ENCODE measurements at places on chromosomes 12 and 14.

- no peak for DNase-seq
Observed at GRCh38 chr14:94494085-94494484, 15.2 kb downstream of the SERPINA12 start.

- DNase-seq = no peak
Observed at GRCh38 chr14:74346341-74346740, 1.9 kb upstream of the VRTN start.

- DNase-seq = peak; percentile 8
Observed at GRCh38 chr14:99393059-99393655, 87.5 kb downstream of the SETD3 start.

DNA sequence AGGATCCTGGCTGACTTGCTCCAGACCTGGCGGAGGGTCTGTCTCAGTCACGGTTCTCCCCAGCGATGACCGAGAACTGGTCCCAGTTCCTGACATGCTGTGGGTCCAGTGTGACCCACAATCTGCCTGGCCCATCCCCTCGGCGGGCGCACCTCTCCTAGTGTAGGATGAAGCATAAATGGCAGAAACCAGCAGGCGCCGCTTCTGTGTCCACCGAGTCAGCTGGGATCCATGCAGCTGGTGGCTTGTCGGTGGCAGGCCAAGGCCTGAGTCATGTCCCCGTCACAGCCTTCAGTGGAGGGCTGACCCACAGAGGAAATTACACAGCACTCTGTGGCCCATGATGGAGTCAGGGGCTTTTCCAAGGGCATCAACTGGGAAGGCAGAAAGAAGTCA, 38.5 kb downstream of the NFKBIA start:
- peak; percentile 66 for DNase-seq

DNA sequence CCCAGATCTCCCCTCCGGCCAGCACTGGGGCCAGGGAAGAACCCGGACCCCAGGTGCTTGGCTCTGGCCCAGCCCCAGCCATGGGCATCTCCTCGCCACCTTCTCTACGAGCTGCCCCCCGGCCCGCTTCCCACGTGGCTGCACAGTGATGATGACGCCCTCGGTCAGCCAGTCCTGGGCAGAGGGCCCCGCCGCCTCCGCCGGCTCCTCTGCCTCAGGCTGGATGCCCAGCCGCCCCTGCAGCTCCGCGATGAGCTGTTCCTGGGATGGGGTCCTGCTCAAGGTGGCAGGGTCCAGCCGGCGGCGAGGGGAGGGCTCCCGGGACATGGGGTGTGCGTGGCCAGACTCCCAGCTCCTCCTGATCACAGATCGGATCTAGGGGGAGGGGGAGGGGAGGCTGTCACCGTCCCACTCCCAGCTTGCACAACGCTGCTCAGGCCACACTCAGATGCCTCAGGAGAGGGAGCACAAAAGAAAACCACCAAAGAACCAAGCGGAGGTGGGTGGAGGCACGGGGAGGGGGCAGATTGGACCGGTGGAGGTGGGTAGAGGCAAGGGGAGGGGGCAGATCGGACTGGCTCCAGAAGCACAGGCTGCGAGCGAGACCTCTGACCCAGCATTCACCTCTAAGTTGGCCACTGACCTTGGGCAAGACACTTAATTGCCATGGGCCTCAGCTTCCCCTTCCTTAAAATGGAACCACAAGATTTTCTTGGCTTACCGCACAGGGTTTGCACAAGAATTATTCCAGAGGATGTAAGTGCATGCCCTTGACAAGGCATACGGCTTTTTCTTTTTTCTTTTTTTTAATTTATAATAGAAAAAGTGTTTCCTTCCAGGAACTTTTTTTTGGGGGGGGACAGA, 16.1 kb upstream of the RPLP0 start:
- peak; percentile 76 for DNase-seq

GRCh38 chr12:132942611-132943010, 13.5 kb downstream of the ZNF605 start:
- no peak for DNase-seq

- no peak for DNase-seq
Observed at GRCh38 chr12:105329926-105330282, 587 bp upstream of the C12orf75 start.

- peak; percentile 21 for DNase-seq
Observed at GRCh38 chr12:78229591-78230101, 399.0 kb downstream of the NAV3 start.

DNA sequence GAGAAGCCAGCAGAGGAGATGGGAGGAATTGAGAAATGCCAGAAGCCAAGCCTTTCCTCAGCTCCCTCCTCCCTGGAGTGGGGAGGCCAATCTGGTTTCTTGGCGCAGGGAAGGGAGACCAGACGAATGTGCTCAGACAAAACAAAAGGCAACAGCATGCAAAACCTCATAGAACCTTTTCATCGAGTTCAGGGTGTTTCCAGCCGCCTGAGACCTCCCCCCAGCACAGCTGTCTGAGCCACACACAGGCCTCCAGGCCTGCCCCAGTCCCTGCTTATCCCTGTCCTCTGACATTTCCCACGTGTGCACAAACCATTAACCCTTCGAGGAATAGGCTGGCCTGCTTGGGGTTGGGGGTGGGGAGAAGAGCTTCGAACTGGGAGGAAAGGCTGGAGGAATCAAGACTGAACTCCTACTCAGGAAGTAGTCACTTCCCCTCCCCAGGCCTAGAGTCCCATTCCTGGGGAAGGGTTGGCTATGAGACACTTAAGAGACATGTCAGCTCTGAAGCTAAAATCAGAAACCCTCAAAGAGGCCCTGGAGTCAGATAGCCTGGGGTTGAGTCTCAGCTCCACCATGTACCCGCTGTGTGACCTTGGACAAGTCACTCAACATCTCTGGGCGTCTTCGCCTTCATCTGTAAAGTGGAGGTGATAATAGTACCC, 10.7 kb downstream of the TBX3 start:
- DNase-seq = no peak

GRCh38 chr12:3491938-3492792, 1.2 kb downstream of the PRMT8 start:
- DNase-seq = peak; percentile 14

DNA sequence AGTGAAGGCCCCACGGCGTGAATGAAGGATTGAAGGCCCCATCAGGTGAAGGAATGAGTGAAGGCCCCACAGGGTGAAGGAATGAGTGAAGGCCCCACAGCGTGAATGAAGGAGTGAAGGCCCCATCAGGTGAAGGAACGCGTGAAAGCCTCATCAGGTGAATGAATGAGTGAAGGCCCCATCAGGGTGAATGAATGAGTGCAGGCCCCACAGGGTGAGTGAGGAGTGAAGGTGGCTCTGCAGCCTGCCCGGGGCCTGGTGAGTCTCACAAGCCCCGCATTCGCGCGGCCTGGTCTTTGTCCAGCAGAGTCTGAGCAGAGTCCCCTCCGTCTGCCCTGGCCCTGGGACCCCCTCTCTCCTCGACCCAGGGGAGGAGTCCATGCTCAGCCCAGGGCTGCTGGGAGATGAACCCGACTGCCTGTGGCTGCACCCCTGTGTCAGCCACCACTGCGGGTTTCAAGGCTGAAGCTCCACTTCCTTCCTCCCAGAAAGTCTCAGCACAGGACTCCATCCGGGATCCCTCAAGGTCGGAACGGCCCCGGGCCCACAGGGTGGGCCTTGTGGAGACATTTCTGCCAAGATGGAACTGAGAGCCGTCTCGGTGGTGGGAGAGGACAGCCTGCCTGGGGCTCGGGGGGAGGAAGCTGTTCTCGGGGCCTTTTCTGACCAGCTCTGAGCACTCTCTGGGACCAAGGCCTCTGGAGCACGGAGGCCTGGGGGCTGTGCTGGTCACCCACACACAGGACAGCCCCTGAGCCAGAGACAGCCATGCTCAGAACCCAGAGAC, 37.4 kb upstream of the TMEM179 start:
- DNase-seq = no peak

DNA sequence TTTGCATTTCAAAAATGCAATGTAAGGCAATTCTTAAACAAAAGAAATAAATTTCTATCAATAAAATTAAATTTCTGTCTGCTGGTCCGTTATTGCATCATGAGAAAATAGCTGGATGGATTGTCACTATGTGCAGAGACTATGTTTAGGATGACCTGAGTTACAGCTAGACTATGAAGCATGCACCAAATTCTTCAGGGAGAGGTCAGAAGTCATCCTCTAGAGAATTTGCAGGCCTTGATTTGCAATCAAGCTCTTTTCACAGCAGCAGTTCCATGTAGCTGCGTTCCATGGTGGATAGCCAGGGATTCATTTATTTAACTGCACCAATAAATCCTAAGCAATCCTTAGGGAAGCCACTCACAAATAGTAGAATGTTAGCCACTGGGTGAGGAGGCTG, 253.7 kb downstream of the MSRB3 start:
- DNase-seq = no peak

DNA sequence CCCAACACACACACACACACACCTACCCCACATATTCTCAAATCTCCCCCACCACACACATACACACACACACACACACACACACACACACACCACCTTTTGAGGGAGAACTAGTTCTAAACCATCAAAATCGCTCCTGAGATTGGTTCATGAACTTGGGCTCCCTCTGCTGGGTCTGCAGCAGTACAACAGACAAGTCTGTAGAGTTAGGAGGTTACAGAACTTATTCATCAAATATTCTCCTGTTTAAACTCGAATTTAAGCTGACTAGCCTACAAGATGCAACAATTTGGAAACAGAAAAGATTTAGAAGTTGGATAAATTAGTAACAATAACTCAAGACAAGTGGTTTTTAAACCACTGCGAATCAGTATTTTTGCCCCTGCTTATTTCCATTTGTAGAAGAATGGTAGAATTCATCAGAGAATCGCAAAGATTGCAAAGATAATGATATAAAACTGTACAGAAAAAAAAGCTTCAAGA, 136.4 kb upstream of the USP15 start:
- peak; percentile 64 for DNase-seq

- DNase-seq = no peak
Observed at GRCh38 chr12:49744363-49744885, 3.1 kb downstream of the TMBIM6 start.

DNA sequence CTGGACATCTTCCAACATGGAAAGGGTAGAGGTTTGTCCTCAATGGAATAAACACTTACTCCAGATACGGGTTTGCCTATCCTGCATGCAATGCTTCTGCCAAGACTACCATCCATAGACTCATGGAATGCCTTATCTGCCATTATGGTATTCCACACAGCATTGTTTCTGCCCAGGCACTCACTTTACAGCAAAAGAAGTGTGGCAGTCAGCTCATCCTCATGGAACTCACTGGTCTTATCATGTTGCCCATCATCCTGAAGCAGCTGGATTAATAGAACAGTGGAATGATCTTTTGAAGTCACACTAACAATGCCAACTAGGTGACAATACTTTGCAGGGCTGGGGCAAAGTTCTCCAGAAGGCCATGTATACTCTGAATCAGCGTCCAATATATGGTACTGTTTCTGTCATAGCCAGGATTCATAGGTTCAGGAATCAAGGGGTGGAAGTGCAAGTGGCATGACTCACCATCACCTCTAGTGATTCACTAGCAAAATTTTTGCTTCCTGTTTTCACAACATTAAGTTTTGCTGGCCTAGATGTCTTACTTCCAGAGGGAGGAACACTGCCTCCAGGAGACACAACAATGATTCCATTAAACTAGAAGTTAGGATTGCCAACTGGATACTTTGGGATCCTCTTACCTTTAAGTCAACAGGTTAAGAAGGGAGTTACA, 140.4 kb downstream of the SLC35F4 start:
- DNase-seq = no peak

DNA sequence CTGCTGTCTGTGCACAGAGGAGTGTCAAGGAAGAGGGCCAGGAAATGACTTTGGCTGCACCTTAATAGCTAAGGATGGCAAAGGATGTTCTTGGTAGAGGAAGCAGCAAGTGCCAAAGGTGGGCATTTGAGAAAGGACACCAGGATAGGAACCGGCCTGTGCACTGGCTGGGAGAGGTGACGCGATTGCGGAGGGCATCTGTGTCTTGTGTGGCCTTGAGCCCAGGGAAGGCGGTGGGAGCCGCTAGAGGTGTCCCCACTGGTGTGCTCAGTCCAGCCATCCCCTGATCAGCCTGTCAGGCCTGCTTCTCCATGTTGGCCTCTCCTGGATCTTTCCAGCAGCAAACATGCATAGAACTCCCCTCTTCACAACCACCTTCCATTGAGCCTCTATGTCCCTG, 30.2 kb downstream of the PAPLN start:
- no peak for DNase-seq

- no peak for DNase-seq
Observed at GRCh38 chr12:45458854-45459807, 243.2 kb downstream of the ANO6 start.

GRCh38 chr12:39946361-39947280, 159.3 kb downstream of the SLC2A13 start:
- DNase-seq = no peak

- DNase-seq = no peak
Observed at GRCh38 chr14:64566651-64567122, 16.9 kb downstream of the PPP1R36 start.

DNA sequence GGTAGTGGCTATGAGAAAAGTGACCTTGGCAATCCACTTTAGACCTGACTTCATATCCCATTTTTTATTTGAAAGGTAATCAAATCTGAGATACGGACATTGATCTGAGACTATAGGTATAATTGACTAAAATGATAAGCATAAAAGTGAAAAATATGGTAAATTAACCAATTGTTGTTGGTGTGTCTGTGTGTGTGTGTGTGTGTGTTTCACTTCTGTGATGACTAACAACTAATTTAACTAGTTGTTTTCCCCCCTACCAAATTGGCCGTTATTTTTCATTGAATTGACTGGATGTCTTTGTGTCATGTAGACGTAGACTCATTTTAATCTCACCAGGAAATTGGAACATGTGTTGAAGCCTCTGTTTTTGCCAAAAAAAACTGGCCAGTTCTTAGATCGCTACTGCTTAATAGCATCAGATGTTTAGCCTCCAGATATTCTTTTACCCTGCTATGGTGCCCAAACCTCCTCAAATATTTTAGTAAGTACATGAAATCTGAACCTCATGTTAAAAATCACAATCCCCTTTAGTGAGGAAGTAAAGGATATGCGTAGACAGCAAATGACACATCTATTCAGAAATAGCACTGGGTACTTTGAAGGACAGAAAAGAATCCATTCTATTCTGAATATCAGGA, 395.0 kb downstream of the EGLN3 start:
- DNase-seq = no peak

DNA sequence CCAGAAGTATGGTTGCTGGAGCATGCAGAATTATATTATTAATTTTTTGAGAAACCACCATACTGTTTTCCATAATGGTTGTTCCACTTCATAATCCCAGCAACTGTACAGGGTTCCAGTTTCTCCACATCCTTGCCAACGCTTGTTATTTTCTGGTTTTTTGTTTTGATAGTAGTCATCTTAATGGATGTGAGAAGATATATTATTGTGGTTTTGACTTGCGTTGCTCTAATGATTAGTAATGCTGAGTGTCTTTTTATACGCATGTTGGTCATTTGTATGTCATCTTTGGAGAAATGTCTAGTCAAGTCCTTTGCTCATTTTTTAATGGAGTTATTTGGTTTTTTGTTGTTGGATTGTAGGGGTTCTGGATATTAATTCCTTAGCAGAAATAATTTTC, 58.1 kb downstream of the DAAM1 start:
- DNase-seq = no peak

GRCh38 chr14:103628221-103628683, 759 bp upstream of the KLC1 start:
- peak; percentile 65 for DNase-seq

Data from inflammatory macrophage (primary cell).